Stimulated activated CD8-positive, alpha-beta memory T cell treated with anti-CD3 and anti-CD28 coated beads, Interleukin-7, amount 100 ng/mL, for 48 hours (primary cell): ENCODE measurements at places on chromosomes 11 and 22.
A peak's percentile ranks its signal among the peaks of the same experiment; 100 is the strongest.

DNA sequence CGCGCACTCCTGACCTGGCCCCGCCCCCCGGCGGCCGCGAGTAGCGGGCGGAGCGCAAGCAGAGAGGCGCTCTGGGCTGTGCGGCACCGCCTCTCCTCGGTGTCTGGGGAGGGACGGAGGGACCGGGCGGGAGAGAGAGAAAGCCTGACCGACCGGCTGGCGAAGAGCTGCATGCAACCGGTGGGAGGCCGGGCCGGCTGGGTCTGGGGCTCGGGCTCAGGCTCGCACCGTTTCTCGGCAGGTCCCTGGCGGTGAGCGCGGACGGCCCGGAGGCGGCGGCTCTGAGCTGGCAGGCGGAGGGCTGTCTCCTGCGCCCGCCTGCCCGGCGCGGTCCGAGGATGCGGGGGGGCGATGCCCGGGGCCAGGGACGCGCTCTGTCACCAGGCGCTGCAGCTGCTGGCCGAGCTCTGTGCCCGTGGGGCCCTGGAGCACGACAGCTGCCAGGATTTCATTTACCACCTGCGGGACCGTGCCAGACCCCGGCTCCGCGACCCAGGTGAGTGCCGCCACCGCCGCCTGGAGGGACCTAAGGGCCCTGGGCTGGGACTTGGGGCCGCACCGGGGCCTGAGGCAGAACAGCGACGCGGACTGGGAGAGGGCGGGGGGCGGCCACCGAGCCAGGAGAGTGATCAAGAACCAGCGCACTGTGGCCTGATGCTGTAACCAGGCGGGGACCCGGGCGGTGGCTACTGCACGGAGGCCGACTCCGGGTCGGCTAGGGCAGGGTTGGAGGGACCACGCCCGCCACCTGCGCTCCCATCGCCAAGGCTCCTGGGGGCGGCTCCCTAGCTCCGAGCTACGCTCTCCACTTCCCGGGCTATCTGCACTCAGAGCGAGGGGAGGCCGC lies at the start of gene SYT9:
Gene SYT9, plus strand, starts transcription at position 69 of the 847 bp plus-strand sequence. Its CDS starts 283 bp downstream, at position 352.
- DNase-seq, result peak; percentile 8

DNA sequence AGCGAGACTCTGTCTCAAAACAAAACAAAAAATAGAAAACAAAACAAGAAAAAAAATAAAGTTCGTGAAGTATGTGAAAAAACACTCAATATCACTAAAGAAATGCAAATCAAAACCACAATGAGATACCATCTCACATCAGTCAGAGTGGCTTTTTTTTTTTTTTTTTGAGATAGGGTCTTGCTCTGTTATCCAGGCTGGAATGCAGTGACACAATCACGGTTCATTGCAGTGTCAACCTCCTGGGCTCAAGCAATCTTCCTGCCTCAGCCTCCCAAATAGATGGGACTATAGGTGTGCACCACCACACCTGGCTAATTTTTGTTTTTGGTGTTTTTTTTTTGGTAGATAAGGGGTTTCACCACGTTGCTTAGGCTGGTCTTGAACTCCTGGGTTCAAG lies 37.5 kb downstream of the ATG16L2 start:
- no peak for DNase-seq

DNA sequence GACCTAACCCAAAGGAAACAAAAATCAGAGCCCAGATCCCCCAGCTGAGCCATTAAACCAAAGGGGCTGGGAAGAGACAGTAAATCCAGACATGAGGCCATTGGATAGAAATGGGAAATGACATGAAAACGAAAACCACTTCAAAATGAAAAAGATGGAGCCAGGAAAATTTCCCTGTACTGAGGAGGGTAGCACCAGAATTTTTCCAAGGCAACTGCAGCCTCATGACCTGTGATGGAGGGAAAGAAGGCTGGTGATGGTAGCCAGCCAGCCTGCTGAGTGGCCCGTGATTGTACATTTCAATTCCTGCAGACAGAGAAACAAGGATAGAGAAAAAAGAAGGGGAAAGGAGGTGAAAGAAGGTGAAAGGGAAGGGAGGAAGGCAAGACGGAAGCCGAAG lies 268.4 kb upstream of the PLET1 start:
- DNase-seq, result no peak

GRCh38 chr11:28636566-28636965 lies 528.4 kb downstream of the METTL15 start:
- no peak for DNase-seq

DNA sequence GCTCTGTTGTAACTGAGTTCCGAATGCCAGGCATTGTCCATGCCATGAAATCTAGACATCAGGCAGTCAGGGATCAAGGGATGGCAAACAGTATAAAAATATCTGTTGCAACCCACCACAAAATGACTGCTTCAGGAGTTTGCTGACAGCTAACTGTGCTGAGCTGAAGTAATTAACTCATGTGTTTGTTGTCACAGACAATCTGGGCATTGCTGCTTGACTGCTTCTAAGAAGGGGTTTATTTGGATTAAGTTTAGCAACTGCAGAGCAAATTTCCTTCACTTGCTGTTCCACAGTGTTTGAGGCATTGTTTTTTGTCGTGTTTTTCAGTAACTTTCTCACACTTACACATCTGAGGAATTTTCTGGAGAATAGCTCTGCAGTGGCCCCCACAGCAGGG lies 30.4 kb downstream of the BSX start:
- no peak for DNase-seq

DNA sequence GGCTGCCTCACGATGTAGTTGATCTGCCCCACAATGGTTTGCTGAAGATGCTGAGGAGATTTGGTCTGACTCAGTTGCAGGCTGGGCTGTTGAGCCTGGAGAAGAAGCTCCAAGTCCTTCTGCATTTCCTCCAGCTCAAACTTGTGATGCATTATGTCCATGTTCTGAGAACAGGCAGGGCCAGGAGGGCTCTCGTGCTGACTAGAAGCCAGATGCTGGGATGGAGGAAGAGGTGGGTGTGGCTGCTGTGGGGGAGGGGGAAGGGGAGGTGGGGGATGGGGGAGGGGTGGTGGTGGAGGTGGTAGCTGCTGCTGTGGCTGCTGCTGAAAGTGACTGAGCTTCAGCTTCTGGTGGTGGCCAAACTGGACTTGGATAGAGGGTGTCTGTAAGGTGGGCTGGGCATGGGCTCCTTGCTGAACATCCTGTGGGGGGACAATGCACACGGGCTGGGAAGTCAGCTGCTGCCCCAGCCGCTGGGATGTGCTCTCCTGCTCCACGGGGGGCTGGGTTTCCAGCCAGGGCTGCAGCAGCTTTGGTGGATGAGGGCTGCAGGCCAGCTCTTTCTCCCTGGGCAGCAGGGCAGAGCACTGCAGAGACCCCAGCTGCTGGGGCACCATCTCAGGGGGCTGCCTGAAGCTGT lies 42.1 kb downstream of the TRIM66 start:
- no peak for DNase-seq

- no peak for DNase-seq
Measured at GRCh38 chr11:9104580-9104979, 13.2 kb upstream of the SCUBE2 start.

GRCh38 chr11:1844221-1845094 lies 5.7 kb downstream of the TNNI2 start:
- DNase-seq, result no peak

GRCh38 chr11:117855912-117856651 lies 20.4 kb downstream of the FXYD6 start:
- DNase-seq, result no peak

DNA sequence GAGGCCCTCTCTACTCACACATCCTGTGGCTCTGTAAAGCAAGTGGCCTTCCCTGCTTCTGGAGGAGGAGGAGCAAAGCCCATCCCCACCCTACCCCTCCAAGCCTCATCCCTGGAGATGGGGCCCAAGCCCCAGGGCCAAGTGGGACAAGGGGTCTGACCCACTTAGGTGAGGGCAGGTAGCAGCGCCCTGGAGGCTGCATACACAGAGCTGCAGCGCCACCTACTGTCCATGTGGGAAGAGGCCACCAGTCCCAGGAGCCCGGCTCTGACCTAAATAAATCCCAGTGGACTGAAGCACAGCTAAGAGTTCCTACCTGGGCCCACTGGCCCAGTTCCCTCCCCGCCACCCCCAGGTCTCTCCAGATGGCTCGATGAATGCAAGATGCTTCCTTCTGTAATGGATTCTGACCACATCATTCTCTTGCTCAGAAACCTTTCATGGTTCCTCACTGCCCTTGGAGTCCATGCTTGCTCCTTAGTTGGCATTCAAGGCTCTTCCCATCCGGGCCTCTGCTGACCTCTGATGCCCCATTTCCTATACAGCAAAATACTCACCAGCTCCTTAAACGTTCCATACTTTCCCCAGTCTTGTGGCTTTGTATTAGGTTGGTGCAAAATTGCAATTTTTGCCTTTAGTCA lies 62.1 kb downstream of the THAP12 start:
- peak; percentile 60 for DNase-seq

DNA sequence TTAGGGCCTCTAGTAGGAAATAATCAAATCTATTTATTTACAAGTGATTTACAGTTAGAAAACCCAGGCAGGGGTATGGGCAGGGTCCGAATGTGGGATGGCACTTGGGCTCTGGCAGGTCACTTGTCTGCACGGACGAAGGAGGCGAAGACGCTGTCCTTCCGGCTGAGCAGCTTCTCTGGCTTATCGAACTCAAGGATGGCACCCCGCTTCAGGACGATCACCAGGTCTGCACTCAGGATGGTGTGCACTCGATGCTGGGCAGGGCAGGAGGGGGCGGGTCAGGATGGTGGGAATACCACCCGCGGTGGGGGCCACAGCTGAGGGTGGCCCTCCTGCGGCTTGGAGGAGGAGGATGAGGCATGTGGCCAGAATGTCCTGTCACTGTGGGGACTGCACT lies 4.4 kb upstream of the KCNJ11 start:
- DNase-seq, result no peak

GRCh38 chr11:94768602-94769541 lies 716 bp downstream of the AMOTL1 start:
- DNase-seq, result no peak

GRCh38 chr11:71311928-71312510 lies 59.6 kb upstream of the SHANK2 start:
- no peak for DNase-seq

GRCh38 chr22:37566903-37567798 lies 6.9 kb downstream of the CDC42EP1 start:
- DNase-seq, result peak; percentile 86

GRCh38 chr11:96162816-96163499 lies 180.0 kb downstream of the MAML2 start:
- DNase-seq, result no peak

DNA sequence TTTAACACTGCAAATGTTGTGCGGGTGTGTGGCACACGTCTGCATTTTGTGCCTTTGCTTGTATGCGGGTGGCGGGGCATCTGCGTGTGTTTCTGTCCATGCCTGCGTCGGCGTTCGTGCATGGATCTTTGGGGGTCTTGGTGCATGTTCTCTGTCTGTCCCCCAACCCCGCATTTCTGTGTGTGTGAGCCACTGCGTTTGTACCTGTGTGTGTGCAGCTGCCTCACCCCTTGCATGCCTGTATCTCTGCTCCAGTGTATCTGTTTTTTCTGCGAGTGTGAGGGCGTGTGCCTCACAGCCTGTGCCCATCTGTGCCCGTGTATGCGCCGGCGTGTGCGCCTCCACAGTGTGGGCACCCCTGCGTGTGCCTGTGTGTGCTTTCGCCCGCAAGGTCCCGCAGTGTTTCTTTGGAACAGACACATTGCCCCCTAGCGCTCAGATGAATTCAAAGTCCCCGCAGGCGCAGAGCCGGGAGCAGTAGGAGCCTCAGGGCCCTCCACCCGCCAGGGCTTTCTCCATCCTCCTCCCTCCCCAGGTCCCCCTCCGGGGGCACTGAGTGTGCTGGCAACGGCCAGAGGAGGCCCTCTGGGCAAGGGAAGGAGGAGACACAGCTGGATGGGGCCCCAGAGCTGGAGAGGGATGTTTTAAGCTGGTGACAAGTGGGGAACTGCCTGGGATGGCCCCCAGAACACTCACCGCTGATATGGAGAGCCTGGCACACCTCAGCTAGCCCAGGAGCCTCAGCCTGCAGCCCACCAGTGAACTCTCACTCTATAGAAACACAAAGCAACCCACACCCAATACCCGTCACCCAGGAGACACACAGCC lies 3.1 kb upstream of the MN1 start:
- no peak for DNase-seq

DNA sequence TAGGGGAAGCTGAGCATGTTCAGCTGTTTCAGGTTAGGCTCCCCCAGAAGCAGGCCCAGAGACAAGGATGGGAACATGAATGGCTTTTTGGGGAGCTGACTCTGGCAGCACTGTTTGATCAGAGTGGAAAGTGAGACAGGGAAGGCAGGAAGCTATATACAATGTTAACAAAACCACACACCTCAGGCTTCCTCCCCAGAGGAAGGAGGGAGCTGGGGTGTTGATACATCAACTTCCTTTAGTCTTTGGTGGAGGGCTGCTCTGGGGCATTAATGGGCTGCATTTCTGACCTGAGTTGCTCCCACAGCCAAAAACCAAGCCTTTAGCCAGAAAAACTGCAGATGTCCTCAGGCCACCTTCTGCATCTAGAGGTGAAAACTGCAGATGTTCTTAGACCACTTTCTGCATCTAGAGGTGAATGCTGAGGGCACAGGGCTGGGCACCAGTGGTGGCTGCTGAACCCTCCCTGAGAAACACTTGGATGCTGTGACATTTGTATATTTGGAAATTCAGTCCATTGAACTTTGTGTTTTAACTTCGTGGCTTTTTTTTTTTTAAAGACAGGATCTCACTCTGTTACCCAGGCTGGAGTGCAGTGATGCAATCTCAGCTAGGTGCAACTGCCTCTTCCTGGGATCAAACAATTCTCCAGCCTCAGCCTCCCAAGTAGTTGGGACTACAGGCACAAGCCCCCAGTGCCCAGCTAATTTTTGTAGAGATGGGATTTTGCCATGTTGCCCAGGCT lies 49.9 kb downstream of the KIAA1671 start:
- DNase-seq, result no peak

DNA sequence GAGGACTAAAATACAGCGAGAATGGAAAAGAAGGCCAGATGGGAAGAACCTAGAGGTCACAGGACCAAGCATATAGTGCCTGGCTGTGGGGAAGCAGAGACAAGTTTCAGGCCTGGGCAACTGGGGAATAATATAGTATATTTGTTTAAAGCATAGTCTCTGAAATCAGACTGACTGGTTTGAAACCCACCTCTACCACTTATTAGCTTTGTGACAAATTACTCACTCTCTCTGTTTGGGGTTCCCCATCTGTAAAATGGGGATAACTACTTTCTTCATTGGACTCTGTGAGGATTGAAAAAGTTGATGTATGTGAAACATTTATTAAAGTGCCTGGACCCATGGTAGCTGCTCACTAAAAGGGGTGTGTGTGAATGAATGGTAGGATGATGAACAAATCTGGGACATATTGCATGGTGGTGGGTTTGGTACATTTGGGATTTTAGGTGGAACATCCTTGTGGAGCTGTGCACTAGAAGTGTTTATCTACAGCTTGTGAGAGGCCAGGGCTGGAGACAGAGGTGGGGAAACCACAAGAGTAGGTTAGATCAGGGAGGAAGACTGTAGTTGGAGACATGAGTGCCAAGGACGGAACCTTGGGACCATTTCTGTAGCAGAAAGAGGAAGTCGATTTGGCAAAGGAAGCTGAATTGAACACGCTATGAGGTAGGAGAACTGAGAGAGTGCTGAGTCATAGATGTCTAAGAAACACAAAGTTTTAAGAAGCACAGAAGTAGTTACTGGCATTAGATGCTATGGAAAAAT lies 52.6 kb downstream of the SWAP70 start:
- no peak for DNase-seq

- DNase-seq, result no peak
Measured at GRCh38 chr11:79634905-79635304, 194.1 kb upstream of the TENM4 start.
